ENCODE measurements at places on chromosomes 12 and 14.

- DNase-seq: no peak
Measured at GRCh38 chr12:26196421-26196716, 996 bp downstream of the SSPN start.

DNA sequence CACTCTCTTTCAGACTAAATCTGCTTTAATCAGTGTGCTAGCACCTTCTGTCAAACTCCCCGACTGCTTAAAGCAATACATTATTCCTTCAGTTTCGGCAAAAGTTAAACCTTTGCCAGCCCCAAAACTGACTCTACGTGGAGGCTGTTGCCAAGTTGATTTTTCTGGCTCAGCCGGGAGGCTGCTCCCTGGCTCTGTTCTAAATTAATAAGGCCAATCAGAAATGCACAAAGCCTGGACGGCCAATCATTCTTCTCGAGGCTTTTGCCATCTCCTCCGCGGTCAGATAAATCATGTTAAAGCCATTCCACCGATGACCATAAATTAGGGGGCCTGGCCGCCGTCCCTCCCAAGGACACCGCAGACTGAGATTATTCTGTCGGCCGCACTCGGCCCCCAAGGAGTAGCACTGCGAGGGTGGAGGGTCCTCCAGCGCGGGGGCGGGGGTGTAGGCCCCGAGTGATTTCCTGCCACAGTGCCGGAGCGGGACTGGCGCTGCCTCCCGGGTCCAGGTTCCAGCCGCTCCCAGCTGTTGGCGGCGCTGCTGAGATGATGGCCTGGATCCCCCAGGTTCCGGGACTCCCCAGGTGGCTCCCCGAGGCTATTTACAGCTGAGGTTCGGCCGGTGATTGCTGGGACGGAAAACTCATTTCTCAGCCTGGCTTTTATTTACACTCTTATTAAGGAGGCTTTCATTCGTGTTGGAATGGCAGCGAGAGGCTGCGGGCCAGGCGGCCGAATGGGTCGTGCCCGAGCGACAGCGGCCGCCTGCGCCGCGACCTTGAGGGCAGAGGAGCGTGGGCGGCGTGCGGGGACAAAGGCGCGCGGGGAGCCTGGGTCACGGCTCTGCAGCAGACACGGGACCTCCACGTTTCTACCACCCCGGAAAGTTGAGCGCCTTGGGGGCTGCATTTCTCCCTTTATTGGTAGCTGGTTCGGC, 165.1 kb downstream of the MON2 start:
- peak; percentile 2 for DNase-seq

- DNase-seq: no peak
Measured at GRCh38 chr12:17352164-17352563, 737.8 kb downstream of the RERGL start.

GRCh38 chr12:116194935-116195431, 82.5 kb downstream of the MED13L start:
- DNase-seq: peak; percentile 47

DNA sequence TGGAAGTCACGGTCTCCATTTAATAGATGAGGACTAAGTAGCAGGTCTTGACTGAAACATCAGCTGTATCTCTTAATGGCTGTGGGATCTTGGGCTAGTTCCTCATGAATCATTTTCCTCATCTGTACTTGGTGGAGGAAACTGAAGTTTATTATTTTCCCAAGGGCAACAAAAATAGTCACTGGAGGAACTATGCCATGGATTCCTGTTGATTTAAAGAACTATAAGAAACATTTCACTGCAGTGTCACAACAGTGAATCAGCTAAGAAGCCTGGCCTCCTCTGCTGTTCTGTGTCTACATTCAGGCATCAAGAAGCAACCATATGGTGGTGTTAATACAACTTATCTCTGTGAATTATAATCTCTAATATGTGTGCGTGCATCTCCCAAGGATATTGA, 200.5 kb downstream of the STXBP6 start:
- no peak for DNase-seq

- DNase-seq: no peak
Measured at GRCh38 chr12:57782243-57782607, 362 bp upstream of the TSFM start.

GRCh38 chr14:77206261-77206824, 24.7 kb downstream of the TMEM63C start:
- no peak for DNase-seq

- DNase-seq: no peak
Measured at GRCh38 chr12:93299262-93299846, 78.4 kb upstream of the NUDT4 start.

DNA sequence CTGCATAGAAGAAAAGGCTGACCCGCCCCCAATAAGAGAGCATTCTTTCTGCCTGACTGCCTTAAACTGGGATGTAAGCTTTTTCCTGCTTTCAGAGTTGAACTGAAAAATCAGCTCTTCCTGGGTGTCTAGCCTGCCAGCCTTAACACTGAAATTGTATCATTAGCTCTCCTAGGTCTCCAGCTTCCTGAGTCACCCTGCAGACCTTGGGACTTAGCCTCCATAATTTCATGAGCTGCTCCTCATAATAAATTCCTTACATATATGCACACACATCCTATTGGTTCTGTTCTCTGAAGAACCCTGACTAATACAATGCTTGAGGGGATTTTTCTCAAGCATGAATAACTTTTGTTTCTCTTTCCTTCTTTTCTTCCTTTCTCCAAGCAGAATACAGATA, 76.4 kb upstream of the FAR2 start:
- no peak for DNase-seq

DNA sequence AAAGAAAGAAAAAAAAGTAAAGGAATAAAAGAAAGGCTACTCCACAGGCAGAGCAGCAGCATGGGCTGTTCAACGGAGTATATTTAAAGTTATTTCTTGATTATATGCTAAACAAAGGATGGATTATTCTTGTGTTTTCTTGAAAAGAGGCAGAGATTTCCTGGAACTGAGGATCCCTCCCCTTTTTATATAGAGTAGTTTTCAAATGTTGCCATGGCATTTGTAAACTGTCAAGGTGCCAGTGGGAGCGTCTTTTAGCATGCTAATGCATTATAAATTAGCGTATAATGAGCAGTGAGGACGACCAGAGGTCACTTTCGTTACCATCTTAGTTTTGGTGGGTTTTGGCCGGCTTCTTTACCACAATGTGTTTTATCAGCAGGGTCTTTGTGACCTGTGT, 383.0 kb downstream of the PCNX1 start:
- DNase-seq: no peak

DNA sequence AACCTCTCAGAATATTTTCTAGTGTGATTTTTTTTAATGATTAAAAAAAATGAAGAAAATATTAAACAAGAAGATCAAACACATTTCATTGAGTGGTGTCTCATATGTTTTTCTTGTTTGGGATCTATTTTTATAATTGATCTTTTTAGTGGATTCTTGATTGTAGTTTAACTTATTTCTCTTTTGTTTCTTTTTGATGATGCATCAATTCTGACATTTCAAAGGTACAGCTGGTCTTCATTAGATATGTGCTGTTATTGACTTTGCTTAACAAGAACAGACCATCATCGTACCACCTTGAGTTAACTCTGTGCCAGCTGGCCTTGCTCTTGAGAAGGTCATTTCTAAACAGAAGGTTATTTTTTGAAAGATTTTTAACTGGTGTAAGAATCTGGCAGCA, 45.8 kb upstream of the FGD4 start:
- no peak for DNase-seq

- peak; percentile 79 for DNase-seq
Measured at GRCh38 chr14:100065111-100065871, at the start of gene EVL. TSS of gene EVL (plus strand) at chr14:100065422. CDS start at chr14:100065501, 79 bp downstream.

- DNase-seq: no peak
Measured at GRCh38 chr12:119573086-119573485, 20.5 kb upstream of the TMEM233 start.

- DNase-seq: no peak
Measured at GRCh38 chr14:31440280-31440679, 17.0 kb downstream of the DTD2 start.

DNA sequence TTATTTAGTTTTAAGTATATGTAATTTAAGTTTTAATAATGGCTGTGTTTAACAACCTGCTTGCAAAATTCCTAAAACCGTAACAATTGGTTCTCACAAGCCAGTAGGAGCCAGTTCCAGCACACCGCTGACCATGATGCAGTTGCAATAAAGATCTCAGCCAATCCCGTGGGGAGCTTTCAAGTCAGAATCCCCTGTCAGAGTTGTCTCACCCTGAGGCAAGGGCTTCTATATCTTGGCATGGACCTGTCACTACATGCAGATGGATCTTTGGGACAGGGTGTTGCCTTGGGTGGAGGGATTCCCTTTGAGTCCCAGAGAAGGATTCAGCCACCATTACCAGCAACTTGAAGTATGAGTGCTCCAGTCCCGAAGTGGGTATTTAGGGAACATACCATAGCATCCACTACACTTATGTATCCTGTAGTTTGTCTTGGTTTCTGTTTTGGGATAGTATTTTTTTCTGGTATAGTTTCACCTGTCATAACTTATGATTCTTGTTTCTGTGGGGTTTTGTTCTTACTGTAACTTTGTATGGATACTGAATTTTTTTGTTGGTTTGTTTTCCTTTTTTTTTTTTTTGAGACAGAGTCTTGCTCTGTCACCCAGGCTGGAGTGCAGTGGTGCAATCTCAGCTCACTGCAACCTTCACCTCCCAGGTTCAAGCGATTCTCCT, 30.1 kb upstream of the LIMA1 start:
- DNase-seq: no peak

DNA sequence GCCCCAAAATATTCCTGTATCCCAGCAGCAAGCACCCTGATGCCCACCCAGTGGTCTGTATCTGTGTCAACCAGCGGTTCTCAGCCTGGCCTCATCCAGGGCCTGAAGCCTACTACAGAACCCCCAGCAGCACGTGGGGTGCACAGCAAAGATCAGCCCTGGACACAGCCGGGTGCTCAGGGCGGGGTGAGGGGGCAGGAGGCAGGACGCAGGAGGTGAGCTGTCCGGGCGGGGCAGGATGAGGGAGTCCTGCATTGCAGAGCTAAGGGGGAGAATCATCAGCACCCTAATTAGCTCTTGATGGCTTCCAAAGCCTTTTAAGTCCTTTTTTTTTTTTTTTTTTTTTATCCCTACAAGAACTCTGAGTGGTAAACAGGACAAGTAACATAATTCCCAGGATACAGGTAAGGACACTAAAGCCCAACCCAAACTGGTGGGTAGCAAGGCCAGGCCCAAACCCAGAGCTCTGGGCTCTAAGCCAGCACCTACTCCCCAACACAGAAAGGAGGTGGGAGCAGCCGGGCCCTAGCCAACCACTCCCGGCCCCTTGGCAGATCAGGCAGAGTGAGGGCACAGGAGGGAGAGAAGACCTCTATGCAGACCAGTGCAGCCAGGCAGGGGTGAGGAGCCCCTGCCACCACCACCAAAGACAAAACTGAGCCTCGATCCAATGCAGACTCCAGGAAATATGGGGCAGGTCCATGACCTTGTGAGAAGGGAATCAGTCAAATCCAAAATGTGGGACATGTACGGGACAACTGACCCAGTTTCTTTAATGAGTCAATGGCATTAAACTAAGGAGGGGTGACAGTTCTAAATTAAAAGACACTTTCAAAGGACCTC, 32.3 kb upstream of the EIF5 start:
- no peak for DNase-seq

DNA sequence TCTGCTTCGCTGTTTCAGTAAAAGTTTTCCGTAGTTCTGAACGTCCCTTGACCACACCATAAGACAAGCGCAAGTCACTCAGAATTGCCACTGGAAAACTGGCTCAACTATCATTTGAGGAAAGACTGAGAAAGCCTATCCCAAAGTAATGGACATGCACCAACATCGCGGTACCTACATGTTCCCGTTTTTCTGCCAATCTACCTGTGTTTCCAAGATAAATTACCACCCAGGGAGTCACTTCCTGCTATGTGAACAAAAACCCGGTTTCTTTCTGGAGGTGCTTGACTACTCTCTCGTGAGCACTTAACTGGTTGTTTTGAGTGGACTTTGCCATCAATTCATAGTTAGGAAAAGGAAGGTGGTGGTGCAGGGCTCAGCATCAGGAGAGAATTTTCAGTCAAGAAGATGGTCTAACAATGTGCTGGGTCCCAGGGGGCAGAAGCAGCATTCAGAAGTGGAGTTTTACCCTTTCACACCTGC, 1.4 kb downstream of the EGLN3 start:
- no peak for DNase-seq

- DNase-seq: no peak
Measured at GRCh38 chr12:81819991-81820633, 61.0 kb upstream of the PPFIA2 start.

GRCh38 chr14:99192830-99193229, 79.2 kb downstream of the BCL11B start:
- DNase-seq: no peak

GRCh38 chr12:108768591-108769500, 37.5 kb upstream of the CORO1C start:
- DNase-seq: peak; percentile 63

DNA sequence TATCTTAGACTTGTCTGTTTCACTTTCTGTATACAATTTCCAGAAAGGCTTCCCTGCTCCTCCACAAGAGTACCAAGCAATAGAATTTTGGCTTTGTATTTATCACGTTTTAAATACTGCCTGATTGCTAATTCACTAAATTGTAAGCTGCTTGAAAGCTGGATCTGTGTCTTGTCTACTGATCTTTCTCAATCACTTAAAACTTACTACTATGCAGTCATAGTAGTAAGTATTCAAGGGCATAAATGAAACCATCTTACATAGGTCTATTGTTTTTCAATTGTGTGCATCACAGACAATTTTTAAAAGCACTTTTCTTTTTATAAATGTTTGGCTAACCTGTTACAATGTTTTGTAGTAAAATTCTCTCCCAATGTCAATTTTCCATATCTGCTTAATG, 1.2 kb upstream of the GLIPR1L2 start:
- DNase-seq: no peak

GRCh38 chr12:44117337-44117736, 281.5 kb downstream of the TMEM117 start:
- DNase-seq: no peak

- no peak for DNase-seq
Measured at GRCh38 chr12:71935594-71935993, 3.1 kb upstream of the TPH2 start.

DNA sequence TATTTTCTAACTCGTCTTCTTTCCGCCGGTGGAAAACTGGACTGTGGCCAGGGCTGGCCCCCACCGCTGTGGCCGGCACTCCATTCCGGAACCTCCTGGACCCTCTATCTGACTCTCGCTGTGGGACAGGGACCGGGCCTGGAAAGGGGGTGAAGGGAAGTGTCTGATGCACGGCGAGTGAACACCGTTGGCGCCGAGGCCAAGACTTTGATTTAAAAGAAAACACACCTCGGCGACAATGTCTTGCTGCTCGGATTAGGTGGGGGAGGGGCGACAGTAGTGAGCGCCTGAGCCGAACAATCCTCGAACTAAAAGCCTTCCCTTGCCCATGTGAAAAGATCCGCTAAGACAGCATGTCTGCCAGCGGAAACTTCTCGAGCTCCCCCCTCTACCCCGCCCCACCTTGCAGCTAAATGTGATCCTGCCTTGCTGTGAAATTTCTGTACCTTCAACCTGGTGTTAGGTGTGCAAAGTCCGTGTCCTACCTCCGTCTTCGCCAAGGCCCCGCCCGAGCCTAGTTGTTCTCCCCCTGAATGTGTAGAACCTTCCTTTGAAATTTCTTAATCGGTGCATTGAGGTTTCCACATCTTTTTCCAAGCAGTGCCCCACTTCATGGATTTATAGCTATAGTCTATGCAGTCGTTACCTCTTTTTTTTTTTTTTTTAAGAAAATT, 862 bp upstream of the HOTAIR start:
- no peak for DNase-seq
